ENCODE measurements at places on chromosomes 5 and 9. TPM values are rescaled to one million over a fixed set of nuclear protein-coding genes. Genes with fewer than 3 reads are reported as not detected.

Gene MLLT3
- 38.2 TPM for total RNA-seq

DNA sequence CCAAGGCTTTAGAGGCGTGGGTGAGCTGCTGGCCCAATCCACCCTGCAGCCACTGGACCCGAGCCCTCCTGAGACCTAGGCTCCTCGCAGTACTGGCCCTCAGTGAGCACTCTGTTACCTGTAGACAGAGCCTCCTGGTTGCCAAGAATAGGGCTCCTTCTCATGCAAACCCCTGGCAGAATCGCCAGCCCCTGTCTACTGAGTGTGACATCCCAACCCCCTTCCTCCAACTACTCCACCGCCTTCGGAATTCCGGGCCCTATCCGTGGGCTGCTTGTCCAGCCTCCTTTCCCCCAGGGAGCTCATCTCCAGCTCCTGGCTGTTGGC, 23.8 kb upstream of the COL5A1 start:
- peaks cover 7% of the 10 kb centered on the region for H3K4me1 ChIP-seq
- H3K4me3 ChIP-seq, result no peak overlapping the region
- no peak for DNase-seq
- no peaks in the 10 kb centered on the region for H3K36me3 ChIP-seq
- H3K27ac ChIP-seq, result no peak overlapping the region

GRCh38 chr9:6590334-6590733, 55.2 kb downstream of the GLDC start:
- no peak overlapping the region for H3K4me3 ChIP-seq
- no peaks in the 10 kb centered on the region for H3K36me3 ChIP-seq
- no peak for DNase-seq
- H3K27ac ChIP-seq, result no peak overlapping the region
- H3K27me3 ChIP-seq, result no peaks in the 10 kb centered on the region

Gene SLC23A1
- not detected for total RNA-seq

Gene ANKRD31
- total RNA-seq, result not detected

Gene TTC39B
- total RNA-seq, result 62.8 TPM
